ENCODE measurements at places on chromosomes 2 and 18.
A peak's percentile ranks its signal among the peaks of the same experiment; 100 is the strongest.

DNA sequence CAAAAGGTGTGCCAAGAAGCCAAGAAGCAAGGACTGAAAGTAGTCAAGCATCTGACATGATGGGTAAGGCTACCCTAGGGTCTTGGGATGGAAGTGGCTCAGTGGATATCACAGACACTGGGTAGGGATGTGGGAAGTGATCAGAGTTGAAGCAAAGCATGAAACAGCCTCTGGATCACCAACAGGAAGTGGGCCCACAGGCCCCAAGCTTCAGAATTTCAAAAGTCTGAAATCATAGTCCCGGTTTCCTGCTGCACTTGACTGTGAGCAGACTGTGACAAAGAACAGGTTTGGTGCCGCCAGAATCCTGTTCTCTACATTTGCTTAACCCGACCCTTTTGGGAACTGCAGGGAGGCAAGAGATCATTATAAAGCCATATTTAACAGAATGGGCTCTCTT is 57.4 kb downstream of the SP100 start:
- DNase-seq, result peak; percentile 25

GRCh38 chr2:191899410-191899809 is 52.5 kb upstream of the CAVIN2 start:
- DNase-seq, result no peak

DNA sequence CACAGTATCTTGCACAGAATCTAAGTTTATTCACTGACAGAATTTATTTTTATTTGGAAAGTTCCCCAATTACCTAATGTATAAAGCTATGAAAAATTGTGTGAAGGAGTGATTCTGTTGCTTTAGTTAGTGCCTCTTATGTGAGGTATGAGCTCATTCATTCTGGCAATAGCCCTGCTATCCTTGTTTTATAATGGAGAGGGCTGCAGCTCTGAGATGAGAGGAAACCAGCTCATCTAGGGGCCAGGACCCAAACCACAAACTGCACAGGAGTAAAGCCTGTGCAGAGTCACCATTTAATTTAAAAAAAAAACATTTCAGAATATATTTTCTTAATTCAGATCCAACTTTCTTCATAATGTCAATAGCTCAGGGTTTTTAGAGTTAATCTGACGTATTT is 383.0 kb downstream of the TMEM182 start:
- DNase-seq, result no peak

GRCh38 chr2:175012516-175012915 is 7.3 kb upstream of the CHN1 start:
- DNase-seq, result no peak

GRCh38 chr18:3498698-3499471 is 48.9 kb downstream of the TGIF1 start:
- no peak for DNase-seq

DNA sequence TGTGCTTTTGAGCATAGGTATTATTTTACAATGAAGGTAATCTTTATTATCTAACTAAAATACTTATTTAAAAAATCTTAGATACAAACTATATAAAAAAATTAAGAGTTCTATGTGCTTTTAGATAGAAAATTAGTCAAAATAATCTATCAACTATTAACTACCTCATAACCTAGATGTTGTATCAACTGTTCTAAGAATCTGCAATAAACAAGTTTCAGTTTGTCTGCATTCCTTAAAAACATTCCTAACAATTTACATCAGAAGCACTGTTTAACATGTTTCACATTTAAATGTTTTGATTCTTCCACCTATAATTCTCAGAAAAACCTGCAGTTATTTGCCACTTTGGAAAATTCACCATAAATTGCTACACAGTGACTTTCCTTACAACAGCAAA is 33.3 kb downstream of the NDUFS1 start:
- no peak for DNase-seq

Data from CD4-positive, alpha-beta T cell treated with Interleukin-21 for 1 hour (primary cell).